ENCODE measurements at places on chromosomes 6 and 20. TPM values are rescaled to one million over a fixed set of nuclear protein-coding genes. Genes with fewer than 3 reads are reported as not detected.

Gene SPATS1
- 0.16 TPM for total RNA-seq

Gene ANGPT4
- total RNA-seq, result 0.29 TPM

Gene DEFB132
- not detected for total RNA-seq

Gene PNPLA1
- total RNA-seq, result 0.22 TPM

Gene CTCFL
- total RNA-seq, result 1.6 TPM

Gene ADISSP
- total RNA-seq, result 31.0 TPM

Gene RAD21L1
- total RNA-seq, result not detected

Gene RCAN2
- 2.6 TPM for total RNA-seq

Gene TOMM34
- total RNA-seq, result 16.7 TPM

Gene TFAP2C
- total RNA-seq, result 0.52 TPM

Gene MAPK14
- 45.0 TPM for total RNA-seq

Gene BMP7
- total RNA-seq, result 22.9 TPM

Gene SIM1
- total RNA-seq, result 3.4 TPM

Gene TRMT11
- total RNA-seq, result 44.0 TPM

Gene RAB44
- 0.11 TPM for total RNA-seq

Gene CCN5
- 0.63 TPM for total RNA-seq
